ENCODE measurements at places on chromosomes 7 and 10. TPM values are rescaled to one million over a fixed set of nuclear protein-coding genes. Genes with fewer than 3 reads are reported as not detected.

GRCh38 chr10:7471720-7472367, 61.0 kb upstream of the SFMBT2 start:
- DNase-seq, result peak; percentile 52

DNA sequence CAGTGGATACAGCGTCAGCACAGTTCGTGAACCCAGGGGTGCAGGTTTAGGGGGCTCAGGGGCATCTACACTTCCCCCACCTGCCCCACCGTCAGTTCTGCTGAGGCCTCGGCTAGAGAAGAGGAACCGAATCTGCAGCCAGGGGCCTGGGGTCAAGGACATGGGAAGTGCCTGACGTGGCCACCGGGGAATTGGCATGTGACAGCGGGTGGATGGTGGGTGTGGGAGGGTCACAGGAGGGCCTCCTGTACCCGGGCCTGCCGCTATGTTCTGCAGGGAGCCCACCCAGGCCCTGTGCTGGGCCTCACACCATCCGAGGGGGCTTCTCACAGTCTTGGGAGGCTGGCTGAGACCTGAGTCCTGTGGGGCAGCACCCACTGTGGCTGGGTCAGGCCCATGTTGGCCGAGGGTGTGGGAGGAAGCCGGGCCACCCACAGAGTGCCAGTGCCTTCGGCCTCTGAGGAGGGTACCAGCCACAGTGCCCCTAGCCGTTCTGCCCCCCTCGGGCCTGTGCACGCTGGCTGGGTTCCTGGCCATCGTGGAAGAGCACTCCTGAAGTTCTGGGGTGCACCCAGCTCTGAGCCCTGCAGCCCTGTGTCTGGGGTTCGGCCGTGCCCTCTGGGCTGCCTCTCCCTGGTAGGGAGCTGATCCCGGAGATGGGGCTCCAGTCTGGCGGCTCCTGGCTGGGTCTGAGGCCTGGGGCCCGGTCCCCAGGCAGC, 5.9 kb downstream of the TTYH3 start:
- DNase-seq, result no peak

CYP2C8 gene
- not detected for total RNA-seq

CLDN4 gene
- 15.6 TPM for total RNA-seq

FKBP6 gene
- total RNA-seq, result not detected

- no peak for DNase-seq
These were observed 98.2 kb downstream of the KIAA1217 start for GRCh38 chr10:24307116-24307515.

DNA sequence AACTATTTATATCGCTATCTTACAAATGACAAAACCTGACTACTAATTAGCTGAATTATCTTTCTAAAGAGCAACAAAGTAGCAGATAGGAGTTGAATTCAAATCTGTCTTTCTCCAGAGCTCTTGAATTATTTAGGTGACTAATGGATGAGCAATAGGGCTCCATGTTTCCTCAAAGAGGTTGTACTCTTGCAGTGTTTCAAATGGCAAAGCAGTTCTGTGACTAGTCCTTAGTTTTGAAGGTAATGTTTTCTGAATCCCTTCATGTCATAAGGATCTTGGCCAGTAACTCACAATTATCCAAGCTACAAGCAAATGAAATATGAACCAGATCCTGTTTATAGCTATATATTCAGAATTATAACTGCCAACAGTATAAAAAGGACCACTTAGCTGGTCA, 999.7 kb downstream of the NRG3 start:
- no peak for DNase-seq

DNA sequence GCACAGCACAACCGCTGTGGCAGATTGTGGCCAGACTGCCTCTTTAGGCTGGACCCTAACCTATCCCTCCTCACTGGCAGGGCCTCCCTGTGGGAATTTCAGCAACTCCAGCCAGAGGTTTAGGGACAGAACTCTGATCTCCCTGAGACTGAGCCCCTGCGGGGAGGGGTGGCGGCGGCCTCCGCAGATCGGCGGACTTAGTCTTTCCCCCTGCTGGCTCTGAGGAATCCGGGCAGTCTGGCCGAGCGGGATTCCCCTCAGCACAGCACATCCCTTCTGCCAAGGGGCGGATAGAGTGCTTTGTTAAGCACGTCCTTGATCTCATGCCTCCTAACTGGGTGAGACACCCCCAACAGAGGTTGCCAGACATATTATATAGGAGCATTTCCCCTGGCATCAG, 224.2 kb upstream of the NPY start:
- no peak for DNase-seq

DNA sequence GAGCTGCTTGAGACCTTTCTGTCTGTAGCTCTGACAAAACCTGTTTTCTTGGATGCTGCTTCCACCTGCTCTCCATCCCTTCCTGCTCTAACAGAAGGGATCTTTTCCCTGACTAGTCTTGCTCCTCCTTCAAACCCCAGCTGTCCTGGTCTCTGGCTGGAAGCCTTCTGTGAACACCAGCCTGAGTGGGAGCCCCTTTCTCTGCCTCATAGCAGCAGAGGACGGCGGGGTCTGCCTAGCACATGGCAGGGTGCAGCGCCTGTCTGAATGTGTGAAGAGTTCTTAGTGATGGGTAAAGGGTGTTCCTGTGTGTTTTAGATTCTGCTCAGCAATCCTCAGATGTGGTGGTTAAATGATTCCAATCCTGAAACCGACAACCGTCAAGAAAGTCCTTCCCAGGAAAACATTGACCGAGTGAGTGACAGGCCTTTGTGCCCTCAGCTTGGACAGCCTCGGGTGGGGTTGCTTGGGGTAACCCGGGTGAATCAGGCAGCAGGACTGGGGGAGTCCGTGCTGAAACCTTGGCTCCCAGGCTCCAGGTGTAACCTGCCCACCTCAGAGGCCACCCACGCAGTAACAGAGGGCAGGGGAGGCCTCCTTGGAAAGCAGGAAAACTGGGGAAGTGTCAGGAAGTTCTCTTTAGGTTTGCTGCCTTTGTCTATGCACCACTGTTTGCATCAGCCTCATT, 34.1 kb downstream of the NUB1 start:
- no peak for DNase-seq

SORBS1 gene
- total RNA-seq, result 457 TPM

DNA sequence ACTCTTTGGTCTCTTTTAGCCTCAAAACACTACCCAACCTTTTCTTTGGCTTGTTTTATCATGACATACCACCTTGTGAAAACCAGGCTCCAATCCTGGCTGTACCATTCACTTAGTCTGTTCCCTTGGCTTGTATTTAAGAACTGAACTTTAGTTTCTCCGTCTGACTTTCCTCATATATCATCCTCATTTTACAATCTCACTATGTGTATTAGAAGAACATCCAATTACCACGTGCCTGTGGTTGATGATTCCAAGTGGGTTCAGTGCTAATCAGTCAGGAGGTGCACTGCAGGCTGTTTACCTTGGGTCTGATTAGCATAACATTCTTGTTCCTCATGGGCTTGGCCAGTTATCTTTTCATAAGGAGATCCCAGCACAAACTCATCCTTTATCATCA, 144.8 kb upstream of the KLF14 start:
- no peak for DNase-seq

GRCh38 chr7:44432381-44432977, 58.0 kb downstream of the NUDCD3 start:
- DNase-seq, result no peak

EN2 gene
- total RNA-seq, result not detected

GRCh38 chr10:92001995-92002394, 78.4 kb downstream of the BTAF1 start:
- no peak for DNase-seq

DNA sequence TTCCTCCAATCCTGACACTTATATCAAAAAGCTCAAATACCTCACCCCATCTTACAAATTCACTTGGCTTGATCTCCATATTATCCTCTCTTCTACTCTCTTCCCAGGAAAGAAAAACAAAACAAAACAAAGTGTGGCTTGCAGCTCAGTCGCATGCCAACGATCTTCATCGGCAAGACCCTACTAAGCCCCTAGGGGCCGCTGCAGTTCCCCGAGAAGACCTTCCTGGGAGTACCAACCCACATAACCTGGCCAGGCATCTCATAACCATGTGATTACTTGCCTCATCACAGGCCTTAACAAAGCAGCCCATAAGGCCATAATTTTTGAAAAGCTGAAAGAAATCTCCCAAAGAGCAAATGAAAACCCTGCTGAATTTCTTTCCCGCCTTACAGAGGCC, 103.7 kb downstream of the ZNF92 start:
- DNase-seq, result no peak

NEBL gene
- 1.8 TPM for total RNA-seq

DNA sequence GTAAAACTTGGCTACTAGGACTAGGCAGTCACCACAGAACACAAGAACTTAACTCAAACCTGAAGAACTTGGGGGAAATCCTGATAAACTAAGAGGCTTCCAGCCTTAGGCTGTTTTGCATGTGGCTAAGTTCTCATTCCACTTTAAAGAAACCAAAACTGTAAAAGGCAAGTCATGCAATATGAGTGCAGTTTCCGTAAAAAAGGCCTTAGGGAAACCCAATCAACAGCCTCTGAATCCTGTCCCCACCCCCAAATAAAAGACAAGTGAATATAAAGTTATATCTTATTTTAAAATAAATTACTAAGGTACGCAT, 95.1 kb downstream of the USP6NL start:
- no peak for DNase-seq

DNA sequence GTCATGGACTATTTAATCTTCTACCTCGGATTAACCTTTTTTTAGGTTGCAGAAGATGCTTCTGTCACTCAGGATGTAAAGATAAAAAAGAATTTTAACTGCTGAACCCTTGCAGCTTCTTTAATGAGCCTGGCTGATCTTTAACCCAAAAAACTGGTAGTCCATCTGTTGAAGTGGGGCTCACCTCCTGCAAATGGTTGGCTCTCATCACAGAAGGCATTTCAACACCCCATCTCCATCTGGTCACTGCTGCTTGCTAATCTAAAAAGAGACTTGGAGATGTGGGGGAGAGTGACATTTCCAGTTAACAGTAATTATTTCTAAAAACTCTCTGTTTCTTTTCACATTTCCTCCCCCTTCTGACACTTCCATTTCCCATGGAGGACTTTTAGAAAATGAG, 208.6 kb downstream of the LHFPL3 start:
- no peak for DNase-seq

FRMD4A gene
- 15.6 TPM for total RNA-seq

DNA sequence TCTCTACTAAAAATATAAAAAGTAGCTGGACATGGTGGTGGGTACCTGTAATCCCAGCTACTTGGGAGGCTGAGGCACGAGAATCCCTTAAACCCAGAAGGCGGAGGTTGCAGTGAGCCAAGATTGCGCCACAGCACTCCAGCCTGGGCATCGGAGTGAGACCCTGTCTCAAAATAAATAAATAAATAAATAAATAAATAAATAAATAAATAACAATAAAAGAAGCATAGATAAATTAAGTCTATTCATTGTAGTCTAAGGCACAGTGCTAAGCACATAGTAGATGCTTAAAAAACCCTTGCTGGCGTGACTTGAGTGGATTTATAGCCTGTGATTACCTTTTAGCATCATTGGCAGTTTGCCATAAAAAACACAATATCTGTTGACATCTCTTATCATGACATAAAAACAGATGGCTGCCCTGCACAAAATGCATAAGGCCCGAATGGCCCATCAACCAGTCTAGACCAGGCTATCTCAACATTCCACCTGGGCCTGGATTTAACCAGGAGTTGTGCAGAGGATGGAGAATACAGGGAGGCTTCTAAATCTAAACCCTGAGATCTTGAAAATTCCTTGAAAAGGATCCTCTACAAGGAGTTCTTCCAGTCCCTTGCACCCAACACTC, 94.9 kb downstream of the PRLHR start:
- no peak for DNase-seq

DNA sequence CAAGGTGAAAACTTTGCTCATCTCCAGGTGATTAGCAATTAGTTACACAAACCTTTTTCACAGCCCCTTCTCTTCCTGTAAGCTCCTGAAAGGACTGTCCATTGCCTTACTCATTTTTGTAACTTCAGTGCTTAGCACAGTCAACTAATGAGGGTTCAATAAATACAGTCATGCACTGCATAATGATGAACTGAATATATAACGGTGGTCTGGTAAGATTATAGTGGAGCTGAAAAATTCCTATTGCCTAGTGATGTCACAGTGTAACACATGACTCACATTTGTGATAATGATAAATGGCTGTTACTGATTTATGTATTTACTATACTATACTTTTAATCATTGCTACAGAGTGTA, 12.9 kb upstream of the FAM133B start:
- no peak for DNase-seq

- DNase-seq, result no peak
These were observed 32.8 kb upstream of the DGKI start for GRCh38 chr7:137879357-137880158.

PTEN gene
- 118 TPM for total RNA-seq

- DNase-seq, result no peak
These were observed 26.4 kb upstream of the KCNMA1 start for GRCh38 chr10:77664008-77664407.

- DNase-seq, result no peak
These were observed 16.4 kb upstream of the NDUFA5 start for GRCh38 chr7:123573896-123574467.

DNA sequence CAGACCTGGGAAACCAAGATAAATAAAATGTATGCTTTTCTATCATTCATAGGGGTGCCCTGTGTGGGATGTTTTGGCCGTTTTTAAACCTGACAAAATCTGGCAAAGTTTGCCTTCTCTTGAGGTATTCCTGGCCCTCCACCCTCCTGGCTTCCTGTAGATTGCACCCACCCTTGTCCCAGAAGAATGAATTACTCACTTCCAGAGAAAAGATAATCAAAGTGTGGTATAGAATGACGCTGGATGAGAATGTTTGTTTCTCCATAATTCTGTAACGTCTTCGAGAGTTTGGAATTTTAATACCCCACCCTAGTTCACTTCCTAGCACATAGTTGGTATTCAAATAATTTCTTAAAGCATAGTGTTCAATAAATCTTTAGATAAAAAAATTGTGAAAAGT, 519.7 kb upstream of the PFKP start:
- DNase-seq, result no peak

TRIL gene
- total RNA-seq, result 7.5 TPM

- no peak for DNase-seq
These were observed 5.7 kb downstream of the WEE2 start for GRCh38 chr7:141713890-141714289.

EGR2 gene
- total RNA-seq, result not detected

- no peak for DNase-seq
These were observed 256.3 kb downstream of the ARL4A start for GRCh38 chr7:12943781-12944180.

DNA sequence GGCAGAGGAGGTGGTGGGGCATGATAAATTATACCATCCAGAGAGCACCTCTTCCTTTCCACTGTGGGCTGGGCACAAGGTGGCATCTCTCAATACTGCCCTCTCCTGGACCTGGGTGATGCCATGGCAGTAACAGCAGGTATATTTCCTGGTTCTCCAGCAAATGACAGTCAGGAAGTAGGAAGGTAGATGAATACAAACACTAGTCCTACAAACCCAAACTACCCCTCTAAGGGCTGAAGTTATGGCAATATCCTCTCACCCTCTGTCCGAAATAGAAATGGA, 1004.9 kb downstream of the KCNMA1 start:
- peak; percentile 37 for DNase-seq

DNA sequence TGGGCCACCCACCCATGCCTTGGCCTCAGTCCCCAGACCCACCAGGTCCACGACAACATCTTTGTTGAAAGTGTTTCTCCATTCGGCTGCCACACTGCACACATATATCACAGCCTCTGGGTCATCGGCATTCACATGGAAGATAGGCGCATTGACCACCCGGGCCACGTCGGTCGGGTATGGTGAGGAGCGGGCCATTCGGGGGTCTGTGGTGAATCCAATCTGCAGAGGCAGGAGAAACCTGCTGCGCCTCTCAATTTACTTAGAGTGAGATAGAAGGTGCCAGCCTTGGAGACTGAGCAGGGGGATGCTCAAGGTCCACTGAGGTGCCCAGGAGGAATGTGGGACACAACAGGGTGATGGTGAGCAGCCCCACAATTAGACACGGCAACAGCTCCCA, 16.4 kb downstream of the OGDHL start:
- no peak for DNase-seq

Measured in stomach (tissue), 19 donors.